ENCODE measurements at places on chromosomes 13 and 19.

DNA sequence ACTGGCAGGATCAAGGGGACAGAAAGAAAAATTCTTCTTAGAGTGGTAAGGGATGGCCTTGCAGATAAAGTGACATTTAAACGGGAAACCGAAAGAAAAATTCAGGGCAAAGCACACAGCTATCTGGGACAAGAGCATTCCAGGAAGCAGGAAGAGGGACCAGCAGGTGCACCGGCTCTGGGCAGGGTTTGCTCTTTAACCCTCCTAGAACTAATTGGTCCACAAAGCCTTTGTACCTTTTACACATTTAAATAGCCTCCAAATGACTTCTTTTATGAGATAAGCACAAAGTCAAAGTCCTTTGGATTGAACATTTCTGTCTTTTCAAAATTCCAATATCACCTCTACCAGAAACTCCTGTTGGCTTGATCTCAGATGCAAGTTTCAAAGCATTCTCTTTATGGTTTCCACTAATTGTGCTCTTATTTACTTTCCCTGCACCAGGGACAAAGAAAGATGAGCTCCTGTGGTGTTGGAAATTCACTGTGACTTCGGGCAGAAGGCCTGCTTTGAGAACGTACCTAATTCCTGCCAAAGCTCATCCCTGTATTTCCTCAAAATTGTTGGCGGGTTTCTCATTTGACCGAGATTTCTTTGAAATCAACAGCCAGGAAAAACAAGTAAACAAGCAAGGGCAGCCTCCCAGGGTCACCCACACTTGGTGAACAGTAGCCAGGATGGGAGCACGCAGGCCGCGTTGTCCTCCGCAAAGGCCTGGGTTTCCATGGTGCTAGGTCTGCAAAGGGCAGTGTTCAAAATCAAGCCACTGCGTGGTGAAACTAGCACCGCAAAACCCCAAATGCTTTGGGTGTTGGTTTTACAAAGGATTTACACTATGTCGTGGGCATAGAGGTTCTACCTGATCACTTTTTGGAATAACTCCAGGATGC, 98.6 kb downstream of the IRS2 start:
- DNase-seq, result no peak

- no peak for DNase-seq
Measured at GRCh38 chr13:101308247-101309013, 107.9 kb downstream of the NALCN start.

GRCh38 chr13:57633141-57633949, 1.8 kb downstream of the PCDH17 start:
- no peak for DNase-seq

GRCh38 chr13:46721054-46721453, 75.9 kb downstream of the ESD start:
- DNase-seq, result no peak

GRCh38 chr19:2014131-2014571, 1.4 kb downstream of the BTBD2 start:
- DNase-seq, result no peak

DNA sequence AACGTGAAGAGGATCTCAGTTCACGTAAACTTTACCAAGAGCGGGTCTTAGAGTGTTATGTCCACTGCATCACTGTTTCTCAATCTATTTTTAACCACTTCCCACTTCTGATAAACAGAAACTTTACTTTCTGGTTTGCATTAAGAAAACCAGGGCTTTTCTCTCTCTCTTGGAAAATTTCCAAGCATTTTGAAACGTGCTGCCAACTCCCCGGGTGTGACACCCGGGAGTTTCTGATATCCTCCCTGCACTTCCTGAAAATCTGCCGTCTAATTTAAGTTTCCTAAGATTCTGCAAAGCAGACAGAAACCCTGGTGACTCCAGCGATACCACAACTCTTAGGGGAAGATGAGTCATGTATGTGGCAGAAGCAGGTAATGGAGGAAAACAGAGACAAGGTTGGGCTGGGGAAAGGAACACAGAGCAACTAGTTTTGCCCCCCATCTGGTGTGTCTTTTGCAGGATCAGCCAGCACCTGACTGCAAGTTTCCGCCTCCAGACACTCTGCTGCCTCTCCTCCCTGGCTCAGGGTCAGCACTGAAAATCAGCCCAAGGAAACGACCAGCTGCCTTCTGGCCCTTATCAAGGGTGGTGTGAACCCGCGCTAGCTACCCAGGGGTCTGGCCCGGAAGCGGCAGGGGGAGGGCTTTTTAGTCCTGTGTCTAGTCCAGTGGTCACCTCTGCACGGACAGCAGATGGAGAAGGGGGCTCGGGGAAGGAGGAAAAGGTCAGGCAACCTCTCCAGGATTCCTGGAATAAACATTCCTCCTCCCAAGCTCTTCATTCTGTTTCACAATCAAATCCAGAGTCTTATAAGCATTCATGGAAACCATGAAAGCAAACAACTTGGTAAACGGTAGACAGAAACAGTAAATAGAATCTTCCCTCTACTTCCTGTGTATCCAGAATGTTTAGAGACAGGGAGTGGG, 11.3 kb upstream of the FFAR2 start:
- no peak for DNase-seq

- DNase-seq, result no peak
Measured at GRCh38 chr19:11019824-11020223, 59.0 kb downstream of the SMARCA4 start.

- DNase-seq, result no peak
Measured at GRCh38 chr19:5799247-5800241, 5.3 kb upstream of the NRTN start.

GRCh38 chr19:45814166-45814780, 835 bp downstream of the RSPH6A start:
- DNase-seq, result no peak

All from AG04449 (cell line).